D341Med (cell line): ENCODE measurements at places on chromosomes 4 and X.

DNA sequence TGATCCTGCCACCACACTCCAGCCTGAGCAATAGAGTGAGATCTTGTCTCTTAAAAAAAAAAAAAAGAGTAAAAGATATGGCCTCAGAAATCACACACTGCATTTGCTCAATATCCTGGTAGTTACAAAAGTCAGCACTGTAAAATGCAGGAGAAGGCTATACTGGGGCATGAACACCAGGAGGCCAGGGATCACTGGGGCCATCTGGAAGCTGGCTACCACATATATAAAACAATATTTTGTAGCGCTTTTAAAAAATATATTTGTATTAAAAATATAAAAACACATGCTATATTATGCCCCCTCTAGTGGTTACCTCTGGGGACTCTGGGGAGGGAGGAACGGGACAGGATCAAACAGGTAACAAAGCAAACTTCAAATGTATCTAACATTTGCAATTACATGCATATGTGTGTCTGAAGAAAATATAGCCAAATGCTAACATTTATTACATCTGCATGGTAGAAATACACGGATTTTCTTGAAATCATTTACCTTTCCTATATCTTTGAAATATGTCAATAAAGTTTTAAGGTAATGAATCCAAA, 4.0 kb downstream of the C4orf46 start:
- DNase-seq: peak; percentile 46

- DNase-seq: no peak
Measured at GRCh38 chrX:142233400-142233799, 28.3 kb upstream of the MAGEC2 start.

- DNase-seq: no peak
Measured at GRCh38 chr4:11418610-11419009, 10.1 kb downstream of the HS3ST1 start.

DNA sequence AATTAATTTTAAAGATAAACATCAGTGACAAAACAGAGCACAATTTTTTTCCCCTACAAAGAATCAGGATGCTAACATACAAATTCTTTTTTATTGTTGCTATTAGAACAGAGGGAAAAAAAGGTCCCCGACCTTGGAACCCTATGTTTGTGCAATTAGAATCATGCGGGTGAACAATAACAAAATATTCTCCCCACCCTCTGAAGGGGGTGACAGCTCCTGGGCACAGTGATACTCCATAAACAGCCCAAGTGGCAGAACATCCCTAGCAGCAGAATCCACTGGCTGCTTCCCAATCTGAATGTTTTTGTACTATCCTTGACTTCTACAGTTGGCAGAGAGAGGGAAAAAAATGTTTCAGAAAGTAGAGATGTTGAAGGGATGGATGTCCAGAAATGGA, 87.7 kb upstream of the TLL1 start:
- no peak for DNase-seq

DNA sequence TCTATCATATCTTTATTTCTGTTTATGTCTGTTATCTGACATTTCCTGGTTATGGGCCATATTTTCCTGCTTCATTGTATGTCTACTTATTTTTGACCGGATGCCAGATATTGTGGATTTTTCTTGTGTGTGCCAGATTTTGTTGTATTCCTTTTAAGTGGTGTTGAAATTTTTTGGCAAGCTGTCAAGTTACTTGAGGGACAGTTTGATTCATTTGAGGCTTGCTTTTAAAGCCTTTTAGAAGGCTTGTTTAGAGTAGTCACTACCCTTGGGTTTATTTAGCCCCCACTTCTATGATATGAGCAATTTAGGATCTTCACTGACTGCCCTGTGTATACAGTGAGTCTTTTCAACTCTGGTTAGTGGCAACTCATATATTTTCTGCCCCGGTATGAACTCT, 29.2 kb upstream of the NPY2R start:
- no peak for DNase-seq

GRCh38 chrX:129193357-129193756, 329.9 kb downstream of the SMARCA1 start:
- DNase-seq: no peak

DNA sequence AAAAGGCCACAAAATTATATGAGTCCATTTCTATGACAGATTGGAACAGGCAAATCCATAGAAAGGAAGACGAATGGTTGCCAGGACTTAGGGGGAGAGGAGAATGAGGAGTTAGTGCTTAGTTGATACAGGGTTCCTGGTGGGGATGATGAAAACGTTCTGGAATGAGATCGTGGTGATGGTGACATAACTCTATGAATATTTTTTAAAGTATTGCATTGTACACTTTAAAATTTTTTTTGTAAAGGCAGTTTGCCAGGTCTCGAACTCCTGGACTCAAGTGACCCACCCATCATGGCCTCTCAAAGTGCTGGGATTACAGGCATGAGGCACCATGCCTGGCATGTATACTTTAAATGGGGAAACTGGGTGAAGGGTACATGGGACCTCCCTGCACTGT, 9.9 kb upstream of the CCNQ start:
- DNase-seq: no peak

DNA sequence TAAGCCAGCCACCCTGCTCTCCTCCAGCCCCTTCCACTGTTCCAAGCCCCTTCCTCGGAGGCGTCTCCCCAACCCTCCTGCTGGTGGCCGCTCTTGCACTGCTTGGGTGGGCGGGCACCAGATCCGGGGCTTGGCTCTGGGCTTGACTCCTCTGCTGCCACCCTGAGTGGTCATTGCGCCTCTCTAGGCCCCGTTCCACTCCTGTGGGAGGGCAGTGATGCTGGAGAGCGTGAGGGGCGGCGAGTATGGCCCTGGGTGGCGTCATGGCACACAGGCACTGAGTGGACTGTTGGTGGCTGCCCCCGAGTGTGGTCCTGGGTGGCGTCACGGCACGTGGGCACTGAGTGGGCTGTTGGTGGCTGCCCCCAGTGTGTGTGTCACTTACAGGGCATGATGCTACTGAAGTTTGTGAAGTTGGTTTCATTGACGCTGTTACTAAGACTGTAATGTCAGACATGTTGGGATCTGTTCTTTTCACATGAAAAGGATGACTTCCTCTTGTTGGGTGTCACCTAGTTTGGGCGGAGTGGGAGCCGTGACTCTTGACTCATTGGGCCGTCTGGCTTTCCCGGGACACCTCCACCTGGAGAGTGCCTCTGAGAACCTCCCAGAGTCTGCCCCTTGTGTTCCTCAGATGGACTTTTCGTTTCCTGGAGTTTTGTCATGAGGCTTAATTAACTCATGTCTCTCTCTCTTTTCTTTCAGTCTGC, 55.9 kb upstream of the HGFAC start:
- peak; percentile 22 for DNase-seq
